ENCODE measurements at places on chromosomes 3 and 15.

DNA sequence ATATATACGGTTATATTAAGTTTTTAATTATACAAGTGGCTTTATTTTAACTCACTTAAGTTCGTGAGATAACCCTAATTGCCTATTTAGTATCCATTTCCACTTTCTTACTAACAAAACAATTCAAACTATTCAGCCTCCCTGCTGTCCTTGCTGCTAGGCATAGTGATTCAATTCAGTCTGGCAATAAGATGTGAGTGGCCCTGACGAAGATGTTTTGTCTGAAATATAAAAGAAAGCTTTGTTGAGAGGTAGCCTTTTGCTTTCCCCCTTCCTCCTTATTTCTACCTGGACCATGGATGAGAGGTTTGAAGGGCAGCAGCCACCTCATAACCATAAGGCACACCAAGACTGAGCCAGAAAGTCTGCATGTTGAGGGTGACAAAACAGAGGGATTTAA is 89.3 kb upstream of the TRIM42 start:
- DNase-seq = no peak

DNA sequence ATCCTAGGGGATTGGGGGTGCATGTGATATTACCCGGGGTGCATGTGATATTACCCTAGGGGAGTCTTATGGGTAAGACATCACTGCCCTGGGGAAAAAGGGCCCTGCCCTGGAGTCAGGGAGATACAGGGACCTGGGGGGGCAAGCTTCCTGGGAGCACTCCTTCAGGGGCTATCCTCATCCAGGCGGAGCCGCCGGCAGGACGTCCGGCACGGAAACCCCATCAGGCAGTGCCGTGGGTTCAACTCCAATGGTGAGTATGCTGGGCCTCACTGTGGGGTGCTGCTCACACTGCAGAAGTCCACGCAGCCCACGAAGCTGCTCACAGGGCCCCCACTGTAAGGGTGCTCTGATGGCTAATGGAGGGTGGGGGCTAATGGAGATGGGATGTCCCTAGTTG is 5.3 kb upstream of the GNAT1 start:
- no peak for DNase-seq

DNA sequence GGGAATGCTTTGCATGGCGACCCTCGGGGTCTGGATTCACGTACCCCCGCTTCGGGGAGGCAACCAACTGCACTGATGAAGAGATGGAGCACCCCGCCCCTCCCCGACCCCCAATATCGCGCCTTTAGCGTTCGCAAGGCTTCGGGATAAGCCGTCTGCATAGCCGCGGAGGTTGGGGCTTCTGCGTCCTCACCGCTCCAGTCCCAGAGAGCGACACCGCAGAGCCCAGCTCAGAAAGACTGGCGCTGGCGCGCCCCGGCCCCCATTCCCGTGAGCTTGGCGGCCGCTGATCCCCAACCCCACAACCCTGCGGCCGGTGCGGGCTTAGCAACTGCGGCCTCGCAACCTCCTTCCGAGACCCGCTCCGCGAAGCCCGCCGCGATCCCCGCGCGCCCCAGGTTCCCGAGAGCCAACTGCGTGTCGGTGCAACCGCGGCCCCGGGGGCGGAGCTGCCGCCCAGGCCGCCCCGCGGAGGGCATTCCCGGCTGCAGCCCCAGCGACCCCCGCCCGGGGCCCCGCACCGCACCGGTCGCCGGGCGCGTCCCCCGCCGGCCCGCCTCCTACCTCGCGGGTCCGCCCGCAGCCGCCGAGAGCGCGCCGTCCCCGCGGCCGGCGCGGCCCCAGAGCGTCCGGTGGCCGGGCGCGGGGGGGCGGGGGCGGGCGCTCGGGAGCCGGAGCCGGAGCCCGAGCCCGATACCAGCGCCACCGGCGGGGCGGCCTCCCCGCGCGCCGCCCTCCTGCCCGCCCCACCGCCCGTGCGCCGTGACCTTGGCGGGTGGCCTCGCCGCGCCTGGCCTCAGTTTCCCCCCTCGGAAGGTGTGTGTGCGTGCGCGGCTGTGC is 79.5 kb downstream of the IQSEC1 start:
- DNase-seq = no peak

DNA sequence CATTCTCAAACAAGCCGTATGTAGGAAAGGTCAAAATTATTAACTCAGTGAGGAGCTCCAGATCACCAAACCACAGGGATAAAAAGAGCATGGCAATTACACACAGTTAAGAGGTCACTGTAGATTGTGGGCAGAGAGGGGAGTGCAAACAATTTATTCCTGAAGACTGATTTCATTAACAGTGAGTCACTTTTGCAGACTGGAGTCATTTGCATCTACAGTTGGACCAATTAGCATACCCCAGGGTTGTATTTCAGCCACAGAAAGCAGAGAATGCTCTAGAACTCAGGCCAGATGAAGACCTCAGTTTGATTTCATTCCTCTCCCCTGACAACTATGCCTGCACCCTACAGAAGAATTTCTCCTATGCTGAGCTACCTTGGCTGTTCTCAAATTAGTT is 40.1 kb downstream of the SETMAR start:
- DNase-seq = no peak

- no peak for DNase-seq
These were observed 134.6 kb downstream of the GHSR start for GRCh38 chr3:172313671-172314070.

DNA sequence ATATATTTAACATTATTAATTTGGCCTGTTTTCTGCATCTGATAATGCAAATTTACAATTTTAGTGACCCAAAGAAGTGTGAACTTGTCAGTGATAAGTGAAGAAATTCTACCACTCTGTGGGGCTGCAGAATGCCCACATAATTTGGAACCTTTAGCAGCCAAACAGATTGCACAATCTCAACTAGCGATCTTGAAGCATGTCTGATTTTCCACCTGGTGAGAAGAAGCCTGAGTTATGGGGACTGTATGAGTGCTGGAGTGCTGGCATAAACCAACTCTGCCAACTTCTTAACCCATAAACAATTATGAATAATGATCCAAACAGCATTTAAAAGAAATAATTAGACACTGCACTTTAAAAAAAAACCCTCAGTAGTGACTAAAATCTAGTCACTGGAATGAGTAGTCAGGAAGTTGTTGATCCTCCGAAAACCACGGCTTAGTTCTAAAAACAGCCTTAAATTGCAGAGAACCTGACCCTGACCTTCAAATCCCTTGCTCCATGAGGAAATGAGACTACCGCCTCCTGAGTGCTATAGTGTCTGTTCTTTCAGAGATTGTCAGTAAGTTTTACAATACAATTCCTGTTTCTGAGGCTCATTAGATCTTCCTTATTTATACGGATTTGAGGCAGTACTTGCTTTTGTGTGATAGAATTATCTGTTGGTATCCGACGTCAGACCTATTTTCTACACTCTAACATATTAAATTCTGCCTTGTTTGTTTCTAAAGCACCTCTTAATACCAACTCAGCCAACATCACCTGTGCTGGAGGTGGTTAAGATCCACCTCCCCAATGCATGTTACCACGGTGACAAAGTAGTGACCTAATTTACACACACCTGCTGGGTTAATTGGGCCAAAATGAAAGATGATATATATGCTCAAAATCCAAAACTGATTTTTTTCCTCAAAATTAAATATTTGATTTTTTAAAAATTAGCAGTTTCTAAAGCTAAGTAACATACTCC is 267.7 kb downstream of the ZBTB20 start:
- no peak for DNase-seq

DNA sequence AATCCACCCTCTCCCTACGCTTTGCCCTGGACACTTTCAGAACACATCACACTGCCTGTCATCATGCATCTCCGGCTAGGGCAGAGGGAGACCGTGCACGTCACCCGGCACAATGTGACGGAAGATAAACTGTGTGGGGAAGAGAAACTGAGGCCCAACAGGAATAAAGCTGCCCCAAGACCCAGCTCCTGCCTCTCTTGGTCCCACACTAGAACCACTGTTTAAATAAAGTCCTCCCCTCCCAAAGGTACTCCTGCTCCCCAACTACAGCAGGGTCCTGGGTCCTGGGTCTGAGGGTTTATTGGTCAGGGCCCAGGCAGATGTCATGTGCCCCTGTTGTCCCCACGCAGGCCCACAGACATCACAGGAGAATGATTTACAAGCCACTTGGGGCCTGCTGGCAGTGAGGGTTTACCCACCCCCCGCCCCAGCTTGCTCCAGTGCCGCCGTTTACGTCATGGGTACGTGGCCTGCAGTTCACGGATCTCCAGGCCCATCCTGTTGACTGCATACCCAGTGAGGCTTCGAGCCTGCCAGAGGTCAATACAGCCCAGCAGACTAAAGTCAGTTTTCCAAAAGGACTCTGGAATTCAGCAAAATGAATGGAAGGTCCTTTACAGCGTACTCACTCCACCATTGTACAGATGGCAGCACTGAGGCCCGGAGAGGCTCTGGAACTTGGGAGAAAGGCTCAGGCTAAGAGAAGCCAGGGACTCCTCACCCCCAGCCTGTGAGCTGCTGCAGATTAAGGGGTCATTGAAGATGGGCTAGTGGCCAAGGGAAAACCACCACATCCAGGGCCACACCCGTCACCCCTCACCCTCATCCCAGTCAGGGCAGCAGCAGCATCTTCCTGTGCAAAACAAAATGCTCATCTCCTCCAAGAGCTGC is 23.2 kb downstream of the ALS2CL start:
- DNase-seq = no peak

DNA sequence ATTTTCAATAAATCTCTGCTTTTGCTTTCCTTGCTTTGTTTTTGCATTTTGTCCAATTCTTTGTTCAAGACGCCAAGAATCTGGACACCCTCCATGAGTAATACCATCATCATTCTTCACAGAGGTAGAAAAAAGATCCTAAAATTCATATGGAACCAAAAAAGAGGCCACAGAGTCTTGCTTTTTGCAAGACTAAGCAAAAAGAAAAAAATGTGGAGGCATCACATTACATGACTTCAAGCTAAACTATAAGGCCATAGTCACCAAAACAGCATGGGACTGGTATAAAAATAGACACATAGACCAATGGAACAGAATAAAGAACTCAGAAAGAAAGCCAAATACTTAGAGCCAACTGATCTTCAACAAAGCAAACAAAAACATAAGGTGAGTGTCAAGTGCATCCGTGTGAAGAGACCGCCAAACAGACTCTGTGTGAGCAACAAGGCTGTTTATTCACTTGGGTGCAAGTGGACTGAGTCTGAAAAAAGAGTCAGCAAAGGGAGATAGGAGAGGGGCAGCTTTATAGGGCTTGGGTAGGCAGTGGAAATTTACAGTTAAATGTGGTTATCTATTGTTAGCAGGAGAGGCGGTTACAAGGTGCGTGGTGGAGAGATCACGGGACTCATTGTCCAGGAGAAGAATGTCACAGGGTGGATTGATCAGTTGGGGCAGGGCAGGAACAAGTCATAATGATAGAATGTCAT is 10.9 kb downstream of the STRIT1 start:
- DNase-seq = no peak

DNA sequence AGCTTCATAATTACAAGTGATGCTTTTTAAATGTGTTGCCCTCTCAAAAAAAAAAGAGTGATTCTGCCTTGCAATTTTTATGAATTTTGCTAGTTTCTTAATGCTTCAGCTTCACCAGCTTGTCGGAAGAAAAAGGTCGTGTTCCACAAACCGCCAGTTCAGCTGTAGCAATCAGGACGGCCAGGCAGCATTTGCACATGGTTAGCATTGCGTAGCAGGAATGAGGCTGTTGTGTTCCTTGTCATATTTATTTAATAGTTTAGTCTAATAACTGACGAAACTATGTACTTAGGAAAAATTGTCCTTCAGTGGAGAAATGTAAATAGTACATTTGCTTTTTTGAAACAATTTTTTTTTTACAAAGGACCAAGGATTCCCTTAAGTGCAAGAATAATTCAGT is 64.9 kb upstream of the SELENOK start:
- no peak for DNase-seq

DNA sequence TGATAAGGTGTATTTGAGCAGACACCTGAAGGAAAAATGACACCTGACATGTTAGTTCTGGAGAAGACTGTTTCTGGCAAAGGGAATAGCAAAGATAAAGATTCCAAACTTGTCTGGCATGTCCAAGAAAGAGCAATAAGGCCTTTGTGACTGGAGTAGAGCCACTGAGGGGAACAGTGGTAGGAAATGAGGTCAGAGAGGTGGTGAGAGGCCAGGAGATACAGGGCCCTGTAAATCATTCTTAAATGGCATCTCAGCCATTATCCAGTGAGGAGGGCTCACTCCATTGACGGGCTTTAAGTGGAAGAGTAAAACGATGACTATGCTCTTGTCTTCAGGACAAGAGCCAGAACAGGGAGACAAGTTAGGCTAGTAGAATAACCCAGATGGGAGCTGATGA is 4.5 kb downstream of the SLC49A4 start:
- DNase-seq = no peak

DNA sequence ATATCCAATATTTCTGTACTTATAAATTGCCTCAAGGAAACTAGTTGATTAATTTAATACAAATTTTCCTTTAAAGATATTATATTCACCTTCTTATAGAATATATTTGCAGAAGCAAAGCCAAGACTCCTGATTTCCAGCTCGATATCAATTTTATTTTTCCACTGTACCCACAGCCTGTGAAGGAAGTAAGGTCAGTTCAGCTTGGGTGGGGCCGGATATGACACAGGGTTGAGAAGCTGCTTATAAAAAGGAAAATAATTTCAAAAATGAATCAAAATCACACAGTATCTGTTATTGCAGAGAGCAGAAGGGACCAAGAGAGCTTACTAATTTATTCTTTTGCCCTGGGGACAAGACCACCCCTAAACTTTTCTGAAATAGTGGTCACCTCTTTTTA is 491.4 kb downstream of the TUSC7 start:
- DNase-seq = no peak

DNA sequence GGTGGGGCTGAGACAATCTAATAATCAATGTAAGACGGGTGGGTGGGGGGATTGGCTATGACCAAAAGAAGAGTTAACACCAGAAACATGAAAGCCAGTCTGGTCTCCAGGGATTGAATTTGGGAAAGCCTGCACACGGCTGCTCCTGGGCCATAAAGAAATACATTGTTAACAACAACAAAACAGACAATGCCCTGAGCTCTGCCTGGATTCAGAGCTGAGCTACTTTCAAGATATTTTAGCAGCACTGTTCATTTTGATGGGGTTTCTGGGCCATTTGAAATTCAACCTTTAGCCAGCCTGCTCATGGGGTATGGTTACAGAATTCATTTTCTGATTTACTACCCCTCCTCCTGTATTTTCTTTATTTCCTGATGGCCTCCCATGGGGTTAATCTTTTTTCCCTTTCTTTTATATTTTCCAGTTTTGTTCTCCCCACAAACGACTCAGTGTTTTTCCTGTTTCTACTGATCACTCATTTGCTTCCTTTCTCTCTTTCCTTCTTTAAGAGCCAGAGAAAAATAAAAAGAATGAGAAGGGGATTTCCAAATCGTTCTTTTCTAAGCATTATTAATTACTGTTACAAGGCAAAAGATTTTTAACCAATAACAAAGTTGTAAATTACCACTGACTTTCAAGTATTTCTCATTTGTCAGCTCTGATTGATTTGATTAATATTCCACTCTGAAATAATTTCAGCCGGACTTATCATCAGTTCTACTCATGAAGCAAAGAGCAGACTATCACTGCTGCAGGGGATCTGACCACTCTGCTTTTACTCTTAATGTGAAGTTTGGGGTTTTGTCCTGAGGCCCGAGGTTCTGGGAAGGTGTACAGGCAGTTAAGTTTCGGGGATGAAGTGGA is 19.6 kb downstream of the NR2F2 start:
- DNase-seq = no peak
